Fibroblast of villous mesenchyme (primary cell): ENCODE measurements at places on chromosomes 5 and 9.

GRCh38 chr5:37710965-37711364 is 128.9 kb downstream of the GDNF start:
- no peak for DNase-seq

GRCh38 chr9:37668116-37668601 is 17.4 kb downstream of the FRMPD1 start:
- no peak for DNase-seq

- DNase-seq: peak; percentile 87
These were observed 79.2 kb upstream of the IL7R start for GRCh38 chr5:35777358-35778087.

DNA sequence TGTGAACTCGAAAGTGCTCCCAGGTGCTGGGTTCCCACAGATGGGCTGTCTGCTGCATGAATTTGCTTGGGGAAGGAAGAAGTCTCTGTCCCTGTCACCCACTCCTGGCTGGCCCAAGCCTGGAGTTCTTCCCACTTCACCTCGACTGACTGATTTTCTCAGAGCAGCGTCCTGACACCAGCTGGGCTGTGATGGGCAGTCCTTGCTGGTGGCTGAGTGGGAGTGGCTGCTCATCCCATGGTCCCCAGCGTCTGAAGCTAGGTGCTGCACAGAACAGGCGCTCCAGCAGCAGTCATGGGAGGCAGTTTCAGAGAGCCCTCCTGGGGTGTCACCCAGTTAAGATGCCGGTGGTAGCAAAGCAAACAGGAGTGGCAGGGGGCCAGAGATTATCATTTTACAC is 10.1 kb upstream of the NEURL1B start:
- DNase-seq: no peak

DNA sequence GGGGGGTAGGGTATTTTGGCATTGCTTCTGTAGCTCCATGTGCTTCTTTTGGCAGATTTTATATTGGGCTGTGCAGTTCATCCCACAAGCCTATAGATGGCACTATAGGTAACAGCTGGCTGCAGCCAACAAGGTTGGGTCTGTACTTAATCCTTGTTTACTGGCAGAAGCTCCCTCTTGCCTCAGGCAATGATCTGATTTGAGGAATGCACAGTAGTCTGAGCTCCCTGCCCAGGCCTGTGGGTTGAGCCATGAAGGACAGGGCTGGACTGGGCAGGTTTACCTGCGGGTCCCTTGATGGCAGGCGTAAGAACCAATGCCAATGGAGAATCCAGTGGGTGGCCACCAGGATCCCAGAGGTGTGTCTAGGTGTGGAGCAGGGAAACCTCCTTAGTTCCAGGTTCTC is 11.7 kb upstream of the OR1J2 start:
- DNase-seq: peak; percentile 60

GRCh38 chr9:127828262-127829031 is 25.8 kb downstream of the FPGS start:
- DNase-seq: peak; percentile 81

GRCh38 chr5:82396396-82396795 is 118.2 kb upstream of the RPS23 start:
- DNase-seq: peak; percentile 48

GRCh38 chr5:92328584-92329259 is 945.6 kb upstream of the ARRDC3 start:
- DNase-seq: peak; percentile 15

GRCh38 chr9:136675477-136676296 is 11.6 kb downstream of the AGPAT2 start:
- no peak for DNase-seq

DNA sequence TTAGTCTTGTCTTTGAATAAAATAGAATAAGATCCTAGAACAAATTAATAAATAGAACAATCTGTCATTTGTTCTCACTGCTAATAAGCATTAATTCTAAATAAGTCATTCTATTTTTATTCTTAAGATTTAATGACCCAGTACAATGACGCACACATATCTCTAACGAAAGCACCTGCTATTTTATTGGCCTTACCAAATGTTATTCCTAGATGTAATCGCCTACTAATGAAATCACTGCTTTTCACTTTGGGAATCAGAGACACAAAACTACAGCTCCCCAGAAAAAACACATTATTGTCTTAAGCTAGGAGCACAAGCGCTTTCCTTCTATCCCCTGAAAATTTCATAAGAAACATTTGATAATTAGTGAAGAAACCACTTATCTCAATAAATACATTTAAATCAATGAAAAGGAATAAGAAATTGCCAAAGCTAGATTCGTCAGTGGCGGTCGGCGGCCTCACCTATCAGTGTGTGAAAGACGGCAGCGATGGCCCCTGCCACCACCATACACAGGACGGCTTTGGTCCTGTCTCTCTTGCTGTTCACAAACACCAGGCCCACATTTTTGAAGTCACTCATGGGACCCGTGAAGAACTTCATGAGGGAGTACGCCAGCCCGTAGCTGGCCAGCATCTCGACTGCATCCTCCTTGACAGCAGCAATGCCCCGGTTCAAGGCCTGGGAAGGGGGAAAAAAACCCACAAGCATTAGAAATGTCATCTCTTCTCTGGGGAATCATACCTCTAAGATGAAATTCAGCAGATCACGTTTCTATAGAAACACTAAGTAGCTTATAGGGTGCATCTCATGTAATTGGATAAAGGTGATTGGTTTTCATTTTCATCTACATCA is 102.8 kb downstream of the ANKH start:
- no peak for DNase-seq

DNA sequence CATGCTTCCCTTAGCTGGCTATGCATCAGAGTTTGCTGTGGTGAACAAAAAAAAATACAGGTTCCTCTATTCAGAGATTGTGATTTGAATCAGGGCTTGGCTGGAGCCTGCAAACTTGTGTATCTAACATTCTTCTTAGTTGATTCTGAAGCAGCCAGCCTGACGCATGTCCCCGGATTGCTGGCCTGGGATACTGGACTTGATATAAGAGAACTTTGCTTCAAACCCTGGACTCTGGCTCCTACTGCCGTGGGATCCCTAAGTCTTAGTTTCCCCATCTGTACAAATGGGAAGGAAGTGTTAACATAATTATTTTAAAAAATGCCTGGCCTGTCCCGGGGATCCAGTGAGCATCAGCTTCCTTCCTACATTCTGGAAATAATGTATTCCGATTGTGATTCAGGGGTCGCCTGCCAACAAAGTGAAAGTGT is 292.8 kb downstream of the ARHGEF28 start:
- DNase-seq: no peak

DNA sequence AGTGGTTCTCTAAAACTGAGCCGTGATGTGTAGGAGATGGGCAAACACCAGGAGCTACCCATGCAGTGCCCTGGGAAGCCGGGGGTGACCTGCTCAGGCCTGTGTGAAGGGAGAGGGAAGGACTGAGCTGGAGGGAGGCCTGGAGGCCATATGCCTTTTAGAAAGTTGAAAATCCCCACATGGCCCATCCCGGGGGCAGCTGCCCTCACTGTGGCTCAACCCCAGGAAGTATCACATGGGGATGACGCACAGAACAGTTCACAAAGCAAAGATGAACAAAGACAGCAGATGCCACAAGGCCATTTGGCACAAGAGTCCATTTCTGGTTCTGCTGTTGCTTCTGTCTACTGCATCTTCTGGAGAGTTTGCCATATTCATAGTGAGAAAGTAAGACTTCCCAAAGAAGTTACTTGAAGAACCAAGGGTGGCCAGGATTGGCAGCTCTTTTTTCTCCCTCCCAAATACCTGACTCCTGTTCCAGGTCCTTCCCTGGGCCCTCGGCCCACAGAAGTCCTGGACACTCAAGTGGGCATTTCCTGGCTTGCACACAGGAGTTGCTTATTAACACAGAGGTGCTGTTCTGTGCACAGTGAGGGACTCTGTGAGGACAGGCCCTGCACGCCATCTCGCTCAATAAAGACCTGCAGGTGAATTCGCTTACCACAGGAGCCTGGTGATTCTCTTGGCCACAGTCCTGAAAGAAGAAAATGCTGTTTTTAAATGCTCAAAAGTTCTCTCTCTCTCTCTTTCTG is 25.1 kb downstream of the ACSL6 start:
- no peak for DNase-seq

GRCh38 chr5:140109018-140109758 is 4.7 kb upstream of the PURA start:
- DNase-seq: peak; percentile 37

DNA sequence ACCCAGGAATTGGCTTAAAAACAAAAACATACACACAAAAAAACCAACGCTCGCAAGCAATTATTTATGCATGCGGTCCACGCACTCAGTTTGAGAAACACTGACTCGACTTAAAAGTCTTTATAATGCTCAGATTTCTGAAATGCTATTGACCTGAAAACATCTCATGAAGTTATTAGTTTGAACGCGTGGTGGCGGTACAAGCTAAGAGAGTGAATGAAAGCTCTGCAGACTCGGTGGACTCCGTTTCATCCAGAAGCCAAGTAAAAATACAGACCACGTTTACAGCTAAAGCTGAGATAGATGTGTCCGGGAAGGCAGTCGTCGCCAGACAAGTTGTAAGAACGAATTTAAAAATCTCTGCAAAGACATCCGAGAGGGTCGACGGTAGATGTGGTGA is at the start of gene PCDHB6:
PCDHB6 (plus strand) TSS at position 246 of the 400 bp plus-strand sequence. CDS start 201 bp downstream, outside the sequence.
- DNase-seq: peak; percentile 7

DNA sequence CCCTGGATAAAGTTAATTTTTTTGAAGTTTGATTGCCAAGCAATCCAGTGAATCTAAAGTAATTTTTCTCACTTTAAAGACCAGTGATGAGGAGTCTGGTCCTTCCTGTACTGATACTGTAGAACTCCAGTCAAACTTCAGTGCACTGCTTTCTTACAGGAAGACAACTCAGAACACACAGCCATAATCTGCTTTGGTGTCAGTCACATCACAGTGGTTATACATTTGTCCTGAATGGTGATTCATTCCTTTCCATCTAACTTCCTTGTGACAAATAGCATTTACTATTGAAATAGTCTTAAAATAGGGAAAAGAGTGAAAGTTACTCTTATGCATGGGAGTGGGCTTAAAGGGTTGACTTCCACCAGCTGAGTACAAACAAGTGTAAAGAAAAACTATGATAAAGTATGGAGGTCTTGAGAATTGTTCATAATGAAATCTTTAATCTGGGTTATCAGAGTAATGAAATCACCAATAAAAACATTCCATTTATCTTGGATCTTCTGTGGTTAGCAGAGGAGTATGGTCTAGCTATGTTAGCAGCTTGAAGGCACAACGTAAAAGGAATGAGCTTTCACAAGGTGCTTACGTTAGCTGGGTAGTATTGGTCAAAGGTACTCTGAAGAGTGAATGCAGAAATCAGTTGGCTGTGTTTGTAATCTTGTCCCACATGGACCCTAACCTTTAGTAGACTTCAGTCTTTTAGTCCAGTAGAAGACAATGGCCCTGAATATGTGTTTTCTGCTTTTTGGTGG is 41.5 kb downstream of the DCP2 start:
- DNase-seq: no peak

GRCh38 chr9:137484551-137485315 is 25.6 kb upstream of the NSMF start:
- DNase-seq: no peak

DNA sequence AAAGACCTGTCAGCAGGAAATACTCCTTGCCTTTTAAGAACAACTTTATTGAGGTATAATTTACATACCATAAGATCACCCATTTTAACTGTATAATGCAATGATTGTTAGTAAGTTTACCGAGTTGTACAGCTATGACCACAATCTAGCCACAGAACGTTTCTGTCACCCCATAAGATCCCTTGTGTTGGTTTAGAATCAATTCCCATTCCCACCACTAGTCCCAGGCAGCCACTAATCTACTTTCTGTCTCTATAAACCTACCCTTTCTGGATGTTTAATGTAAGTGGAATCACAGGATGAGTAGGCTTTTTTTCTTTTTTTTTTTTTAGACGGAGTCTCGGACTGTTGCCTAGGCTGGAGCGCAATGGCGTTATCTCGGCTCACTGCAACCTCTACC is 4.4 kb downstream of the GPR107 start:
- DNase-seq: peak; percentile 17

DNA sequence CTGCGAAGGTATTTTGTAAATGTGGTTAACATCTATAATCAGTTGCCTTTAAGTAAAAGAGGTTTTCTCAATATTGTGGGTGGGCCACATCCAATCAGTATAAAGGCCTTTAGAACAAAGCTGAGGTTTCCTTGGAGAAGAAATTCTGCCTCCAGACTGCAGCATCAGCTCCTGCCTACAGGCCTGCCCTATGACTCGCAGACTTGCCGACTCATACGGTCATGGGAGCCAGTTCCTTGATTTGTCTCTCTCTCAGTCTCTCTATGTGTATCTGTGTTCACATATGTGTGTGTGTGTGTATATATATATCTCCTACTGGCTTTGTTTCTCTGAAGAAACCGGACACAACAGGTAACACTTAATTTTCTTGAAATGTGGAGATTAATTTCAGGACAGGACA is 45.3 kb downstream of the SLC36A1 start:
- peak; percentile 28 for DNase-seq

- DNase-seq: no peak
These were observed 318.6 kb downstream of the ZSWIM6 start for GRCh38 chr5:61650661-61651060.

- no peak for DNase-seq
These were observed 30.0 kb downstream of the NREP start for GRCh38 chr5:111726986-111727385.

GRCh38 chr5:56699538-56699937 is 115.8 kb upstream of the MAP3K1 start:
- no peak for DNase-seq

GRCh38 chr9:21968331-21969010 is 25.7 kb downstream of the CDKN2A start:
- DNase-seq: no peak

GRCh38 chr9:109775516-109775915 is 4.5 kb upstream of the PALM2AKAP2 start:
- DNase-seq: peak; percentile 68

GRCh38 chr9:91802391-91802790 is 147.6 kb downstream of the ROR2 start:
- no peak for DNase-seq

DNA sequence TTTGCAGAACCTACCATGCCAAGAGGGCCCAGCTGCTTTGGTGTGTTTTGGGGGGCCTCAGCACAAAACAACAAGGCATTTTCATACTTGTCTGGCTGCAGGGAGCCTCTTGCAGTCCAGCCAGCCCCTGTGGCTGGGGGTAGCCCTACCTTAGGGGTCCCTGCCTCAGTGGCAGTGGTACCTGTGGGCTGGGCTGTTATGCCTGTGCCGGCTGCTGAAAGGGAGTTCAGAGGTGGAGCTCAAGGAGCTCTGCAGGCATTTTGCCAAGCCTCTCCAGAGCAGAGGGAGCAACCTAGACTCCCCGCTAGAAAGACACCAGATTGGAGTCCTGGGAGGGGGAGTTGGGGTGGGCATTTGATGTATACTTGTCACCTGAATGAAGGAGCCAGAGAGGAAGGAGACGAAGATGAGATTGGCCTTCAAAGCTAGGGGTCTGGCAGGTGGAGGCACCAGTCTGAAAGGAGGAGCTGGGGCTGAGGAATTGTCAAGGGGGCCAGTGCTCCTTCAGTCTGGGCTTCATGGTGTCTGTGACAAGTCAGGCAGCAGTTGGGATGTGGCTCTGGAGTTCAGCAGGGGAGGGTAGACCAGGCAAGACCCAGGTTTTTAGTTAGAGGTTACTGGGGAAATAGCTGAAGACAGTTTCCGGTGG is 1.5 kb downstream of the SHROOM1 start:
- DNase-seq: no peak
